ENCODE measurements at places on chromosomes 5 and 9.
A peak's percentile ranks its signal among the peaks of the same experiment; 100 is the strongest.

GRCh38 chr5:21236971-21237427 lies 1249.0 kb upstream of the CDH18 start:
- no peak for DNase-seq

DNA sequence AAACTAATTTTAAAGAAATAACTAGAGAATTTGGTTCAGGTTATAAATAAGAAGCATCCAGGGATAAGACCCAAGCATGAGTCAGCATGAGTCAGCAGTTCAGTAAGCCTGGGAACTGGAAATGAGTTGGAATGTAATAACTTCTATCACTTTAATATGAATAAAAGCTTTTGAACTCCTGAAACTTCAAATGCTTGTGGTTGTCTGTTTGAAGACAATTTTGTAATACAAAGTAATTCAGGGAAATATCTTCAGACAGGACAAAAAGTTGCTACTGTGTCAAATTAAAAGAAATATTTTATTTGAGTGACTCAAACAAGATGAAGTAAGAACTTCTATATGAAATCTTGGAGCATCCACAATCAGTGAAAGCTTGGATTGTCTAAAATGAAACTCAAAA lies 331.2 kb upstream of the DAB2 start:
- DNase-seq, result peak; percentile 82

GRCh38 chr5:1134478-1134877 lies 22.6 kb upstream of the SLC12A7 start:
- DNase-seq, result no peak

- no peak for DNase-seq
Measured at GRCh38 chr9:18806232-18807080, 226.6 kb downstream of the SAXO1 start.

GRCh38 chr9:38319496-38320173 lies 72.9 kb upstream of the ALDH1B1 start:
- no peak for DNase-seq

DNA sequence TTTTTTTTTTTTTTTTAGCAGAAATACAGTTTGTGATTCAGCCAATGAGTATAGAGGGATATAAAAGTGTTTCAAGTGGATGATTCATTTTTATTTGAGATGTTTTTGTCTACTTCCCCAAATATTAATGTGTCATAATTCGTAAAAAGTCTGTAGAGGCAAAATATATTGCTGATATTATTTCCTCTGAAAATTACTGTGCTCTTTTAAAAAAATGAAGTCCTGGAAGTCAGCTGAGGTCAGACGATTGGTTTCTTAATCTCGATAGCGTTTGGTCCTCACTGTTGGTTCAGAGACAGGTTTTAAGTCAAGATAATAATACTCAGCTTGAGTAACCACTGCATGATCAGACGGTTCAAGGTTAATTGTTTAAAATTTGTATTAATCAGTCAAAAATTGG lies 19.5 kb downstream of the IL9 start:
- no peak for DNase-seq

- DNase-seq, result no peak
Measured at GRCh38 chr5:102749416-102750030, 5.6 kb upstream of the PAM start.

DNA sequence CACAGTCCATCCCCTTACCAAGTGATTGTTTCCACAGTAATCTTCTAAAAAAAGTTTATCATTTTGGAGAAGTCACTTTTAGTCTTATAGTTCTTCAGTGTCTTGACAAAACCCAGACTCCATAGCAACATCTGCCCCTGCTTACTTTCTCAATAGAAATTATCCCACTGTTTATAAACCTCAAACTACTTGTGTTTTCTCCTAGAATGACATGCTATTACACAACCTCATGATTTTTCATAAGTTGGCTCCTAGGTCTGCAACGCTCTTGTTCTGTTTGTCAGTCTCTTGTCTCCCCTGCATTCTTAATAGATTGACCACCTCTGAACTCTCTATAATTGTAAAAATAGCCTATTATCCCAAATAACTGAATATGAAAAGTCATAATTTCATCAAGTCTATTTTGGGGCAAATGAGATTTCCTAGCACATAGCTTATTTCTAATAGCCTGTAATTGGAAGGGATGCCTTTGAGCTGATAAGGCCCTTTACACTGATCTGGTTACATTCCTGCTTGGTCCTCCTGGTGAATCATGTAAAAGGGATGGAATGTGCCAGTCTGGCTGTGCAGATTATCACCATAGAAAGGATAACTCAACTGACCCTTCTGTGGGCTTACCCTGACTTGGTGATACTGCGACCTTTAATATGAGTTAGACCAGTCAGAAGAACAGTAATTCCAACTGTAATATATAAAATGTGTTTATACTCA lies 69.6 kb downstream of the CHSY3 start:
- DNase-seq, result no peak

- DNase-seq, result no peak
Measured at GRCh38 chr5:169650701-169651331, 13.7 kb downstream of the DOCK2 start.

DNA sequence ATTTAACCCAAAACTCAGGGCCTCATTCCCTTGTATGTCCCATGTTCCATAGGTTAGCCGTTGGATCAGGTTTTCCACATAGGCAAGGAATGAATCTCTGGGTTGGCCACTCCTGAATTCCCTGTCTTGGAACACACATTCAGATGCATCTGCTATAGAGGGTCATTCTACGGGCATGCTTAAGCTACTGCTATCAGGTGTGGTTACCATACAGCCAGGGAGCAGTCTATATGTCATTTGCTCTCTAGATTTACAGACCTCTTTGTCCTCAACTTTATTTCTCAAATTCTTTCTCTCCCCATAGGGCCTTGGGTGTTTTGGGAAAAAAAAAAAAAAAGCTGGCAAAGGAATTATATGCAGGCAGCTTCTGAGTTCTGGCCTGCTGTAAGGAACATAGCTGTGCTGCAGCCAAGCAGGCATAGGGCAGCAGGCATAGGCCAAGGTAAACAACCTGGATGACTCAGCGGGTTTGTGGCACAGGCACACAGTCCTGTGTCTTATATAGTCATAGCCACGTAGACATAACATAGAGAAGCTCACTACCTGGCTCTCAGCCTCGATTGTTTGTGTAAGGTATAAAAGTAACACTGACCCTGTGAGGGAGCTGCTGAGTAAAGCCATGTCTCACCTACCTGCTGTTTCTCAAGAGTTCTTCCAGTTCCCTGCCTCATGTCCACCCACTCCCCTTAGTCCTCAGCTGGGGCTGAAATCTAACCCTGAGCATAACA lies 141.5 kb downstream of the OSTF1 start:
- no peak for DNase-seq

DNA sequence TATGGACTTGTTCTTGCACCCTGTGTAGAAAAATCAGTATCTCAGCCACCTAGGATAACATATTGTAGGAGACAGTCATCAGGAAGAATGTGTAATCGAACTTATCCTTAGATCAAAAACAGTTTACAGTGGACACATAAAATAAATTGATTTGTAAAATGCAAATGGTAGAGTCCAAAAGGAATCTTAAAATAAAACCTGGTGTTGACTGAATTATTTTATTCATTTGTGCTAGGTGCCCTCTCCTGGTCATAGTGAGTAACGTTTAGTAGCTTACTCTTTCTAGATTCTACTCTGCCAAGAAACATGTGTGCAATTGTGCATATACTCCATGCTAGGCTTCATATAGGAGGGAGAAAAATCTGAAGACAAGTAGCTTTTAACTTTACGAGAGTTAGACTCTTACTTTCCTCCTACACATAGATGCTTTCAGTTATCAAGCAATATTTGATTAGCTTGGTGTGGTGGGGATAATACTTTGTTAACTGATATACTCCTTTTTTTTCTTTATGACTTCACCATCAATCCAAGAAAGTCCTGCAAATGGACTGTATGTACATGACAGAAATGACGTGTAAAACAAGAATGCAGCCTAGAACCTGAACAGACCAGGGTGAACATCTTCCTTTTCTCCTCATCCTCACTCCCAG lies 23.7 kb upstream of the LOX start:
- DNase-seq, result no peak

DNA sequence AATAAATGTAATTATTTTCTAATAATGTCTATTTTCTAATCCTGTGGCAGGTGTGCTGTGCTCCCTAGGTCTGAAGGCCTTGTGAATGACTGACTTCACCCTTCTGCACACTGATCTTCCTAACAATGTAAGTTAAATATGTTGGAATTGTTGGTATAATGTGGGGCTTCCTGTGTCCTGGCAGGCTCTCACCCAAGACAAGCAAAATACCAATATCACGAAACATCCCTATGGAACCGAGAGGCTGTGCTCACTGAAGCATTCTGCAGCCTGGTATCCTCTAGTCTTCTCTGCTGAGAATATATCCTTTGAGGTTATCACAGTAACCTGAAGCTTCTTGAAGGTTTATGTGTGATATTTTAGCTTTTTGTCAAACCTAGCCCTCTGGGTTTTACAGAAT lies 159.4 kb downstream of the GABRB2 start:
- DNase-seq, result no peak

DNA sequence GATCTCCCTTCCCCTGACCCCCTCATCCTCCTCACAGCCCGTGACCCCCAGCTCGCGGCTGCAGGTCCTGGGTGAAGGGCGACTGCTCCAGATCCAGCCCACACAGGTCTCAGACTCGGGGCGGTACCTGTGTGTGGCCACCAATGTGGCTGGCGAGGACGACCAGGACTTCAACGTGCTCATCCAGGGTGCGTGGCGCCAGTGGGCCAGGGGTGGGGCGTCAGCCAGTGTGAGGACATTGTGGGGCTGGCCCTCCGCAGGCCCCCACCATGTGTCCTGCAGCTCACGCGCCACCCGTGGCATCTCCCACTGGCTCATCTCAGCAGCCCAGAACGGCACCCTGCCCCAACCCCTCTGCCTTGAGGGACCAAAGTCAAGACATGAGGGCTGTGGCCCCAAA lies 67.1 kb upstream of the ASS1 start:
- DNase-seq, result no peak

- DNase-seq, result no peak
Measured at GRCh38 chr9:137042751-137043727, 2.9 kb downstream of the NPDC1 start.

DNA sequence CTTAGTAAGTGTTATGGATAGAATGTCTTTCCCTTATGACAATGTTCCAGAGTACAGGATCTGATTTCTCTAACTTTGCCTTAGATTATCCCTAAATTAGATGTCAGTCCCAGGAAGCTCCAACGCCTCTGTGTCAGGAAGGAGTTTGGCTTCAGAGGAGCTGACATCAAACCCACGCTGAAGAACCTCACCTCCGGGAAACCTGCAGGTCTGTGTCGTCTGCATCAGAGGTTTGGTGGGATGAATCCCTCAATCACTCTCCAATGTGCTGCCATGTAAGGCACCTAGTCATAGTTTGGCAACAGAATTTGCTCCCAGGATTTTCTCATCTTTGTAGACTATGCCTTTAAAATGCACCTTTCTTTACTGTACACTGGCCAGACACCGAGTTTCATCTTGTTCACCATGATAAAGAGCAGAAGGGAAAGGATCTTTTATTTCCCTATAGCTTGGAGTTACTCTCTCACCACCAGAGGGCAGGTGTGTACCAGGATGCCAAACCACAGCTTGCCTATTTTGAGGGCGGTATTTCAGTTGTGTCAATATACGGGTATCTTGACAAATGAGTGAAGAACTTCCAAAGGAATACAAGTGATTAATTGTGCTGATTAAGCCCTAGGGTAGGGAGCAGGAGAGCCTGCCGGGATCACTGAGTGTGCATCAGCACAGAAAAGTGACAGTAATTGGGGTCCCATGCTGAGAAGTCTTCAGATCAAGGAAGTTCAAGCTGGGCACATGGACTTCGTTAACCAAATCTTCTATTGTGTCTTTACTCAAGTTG lies 23.4 kb downstream of the MINAR2 start:
- no peak for DNase-seq

DNA sequence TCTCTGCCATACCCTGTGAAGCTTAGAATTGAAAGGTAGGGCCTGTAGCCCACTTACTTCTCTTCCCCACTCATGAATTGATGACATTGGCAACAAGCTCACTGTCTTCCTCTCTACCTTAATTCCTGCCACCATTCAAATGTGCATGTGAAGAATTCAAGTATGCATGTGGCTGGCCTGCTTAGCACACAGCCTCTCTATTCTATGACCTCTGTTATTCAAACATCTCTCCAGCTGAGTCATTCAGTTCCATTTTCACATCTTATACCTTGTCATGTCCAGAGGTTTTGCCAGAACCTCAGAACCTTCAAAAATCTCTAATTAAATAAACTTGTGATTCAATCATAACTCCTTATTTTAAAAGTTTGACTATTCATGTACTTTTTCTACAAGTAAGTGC lies 114.7 kb upstream of the MAN2A1 start:
- no peak for DNase-seq

- DNase-seq, result no peak
Measured at GRCh38 chr9:98020476-98021145, 35.9 kb upstream of the NANS start.

DNA sequence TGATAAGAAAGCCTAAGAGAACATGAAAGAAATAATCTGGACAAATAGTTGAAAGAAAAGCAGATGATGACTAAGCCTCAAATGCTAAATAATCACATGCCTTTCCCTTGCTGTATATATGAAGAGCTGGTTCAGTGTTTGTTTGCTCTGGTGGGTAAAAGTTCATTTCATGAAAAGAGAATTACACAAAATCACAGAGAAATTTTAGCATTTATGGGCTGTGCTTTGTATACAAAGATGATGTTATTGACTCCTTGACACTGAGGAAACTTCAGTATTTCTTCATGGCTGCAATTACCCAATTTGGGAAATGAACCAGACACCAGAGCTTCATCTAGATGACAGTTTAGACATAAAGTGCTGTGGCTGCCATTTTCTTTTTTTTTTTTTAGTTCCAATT lies 527.2 kb downstream of the NR2F1-AS1 start:
- DNase-seq, result no peak

DNA sequence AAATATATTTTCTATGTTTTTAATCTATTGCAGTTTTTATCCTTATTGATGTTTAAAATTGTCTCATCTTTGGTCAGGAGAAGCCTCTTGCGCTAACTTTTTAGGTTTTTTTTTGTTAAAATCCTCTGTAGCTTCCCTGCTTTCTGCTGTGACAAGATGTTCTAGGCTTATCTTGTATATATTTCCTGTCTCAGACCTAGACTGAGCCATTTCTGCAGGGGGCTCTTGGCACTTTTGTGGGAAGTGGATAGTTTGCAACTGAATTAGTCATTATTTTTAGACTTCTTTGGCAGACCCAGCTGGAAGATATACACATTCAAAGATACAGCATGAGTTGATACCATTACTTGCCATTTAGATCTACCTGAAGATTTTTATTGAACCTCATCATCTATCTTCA lies 28.8 kb downstream of the TCERG1 start:
- no peak for DNase-seq

- DNase-seq, result no peak
Measured at GRCh38 chr9:136695435-136695895, 8.2 kb upstream of the AGPAT2 start.

DNA sequence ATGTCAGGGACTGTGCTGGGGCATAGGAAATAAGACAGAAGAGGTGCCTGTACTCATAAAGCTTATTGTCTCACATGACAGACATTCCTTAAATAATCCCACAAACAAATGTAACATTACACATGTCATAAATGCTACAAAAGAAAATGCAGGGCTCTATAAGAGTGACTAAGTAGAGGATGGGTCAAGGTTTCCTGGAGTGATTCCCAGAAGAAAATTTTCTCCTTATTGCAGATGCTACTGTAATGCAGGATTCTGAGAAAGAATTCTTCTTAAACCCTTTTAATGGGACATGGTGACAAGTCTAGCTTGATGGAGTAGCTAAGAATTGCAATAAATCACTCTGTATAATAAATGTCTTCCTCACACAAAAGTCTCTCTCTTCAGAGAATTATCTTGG lies 55.7 kb downstream of the SH3TC2 start:
- no peak for DNase-seq

Data from HFF-Myc (cell line).